Suprapubic skin (tissue), 4 donors: ENCODE measurements at places on chromosomes 1 and 21. TPM values are rescaled to one million over a fixed set of nuclear protein-coding genes. Genes with fewer than 3 reads are reported as not detected.

ZNF683 gene
- total RNA-seq = not detected

LGR6 gene
- 3.9 TPM for total RNA-seq

LCE1C gene
- total RNA-seq = 1,471 TPM

DNA sequence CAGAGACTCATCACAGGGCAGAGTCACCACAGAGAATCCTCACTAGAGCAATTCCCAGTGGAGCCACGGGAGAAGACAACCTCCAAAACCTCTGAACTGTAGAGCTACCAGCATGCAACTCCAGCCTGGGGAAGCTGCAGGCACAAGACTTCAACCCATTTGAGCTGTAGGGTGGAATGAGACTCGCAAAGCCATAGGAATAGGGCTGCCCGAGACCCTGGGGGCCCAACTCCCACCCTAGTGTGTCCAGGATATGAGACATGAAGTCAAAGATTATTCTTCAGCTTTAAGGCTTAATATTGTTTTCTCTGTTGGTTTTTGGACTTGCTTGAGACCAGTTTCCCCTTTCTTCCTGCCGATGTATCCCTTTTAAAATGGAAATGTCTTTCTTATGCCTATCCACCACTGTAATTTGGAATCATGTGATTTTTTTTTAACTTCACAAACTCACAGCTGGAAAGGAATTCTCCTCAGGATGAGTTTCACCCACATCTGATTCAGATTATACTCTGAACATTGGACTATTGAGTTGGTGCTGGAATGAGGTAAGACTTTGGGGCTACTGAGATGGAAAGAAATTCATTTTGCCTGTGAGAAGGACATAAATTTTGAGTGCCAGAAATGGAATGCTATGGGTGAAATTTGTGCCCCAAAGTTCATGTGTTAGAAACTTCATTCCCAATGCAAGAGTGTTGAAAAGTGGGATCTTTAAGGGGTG lies 59.6 kb upstream of the ST6GALNAC5 start:
- no peak for DNase-seq
- H3K4me3 ChIP-seq = no peak overlapping the region
- H3K4me1 ChIP-seq = no peaks in the 10 kb centered on the region
- H3K27ac ChIP-seq = no peak overlapping the region
- H3K36me3 ChIP-seq = no peaks in the 10 kb centered on the region
- no peaks in the 10 kb centered on the region for H3K27me3 ChIP-seq

GRCh38 chr1:220528679-220529501 lies 954 bp downstream of the MARK1 start:
- peak overlapping the region; percentile 76 for H3K4me3 ChIP-seq
- H3K4me1 ChIP-seq = peaks cover 24% of the 10 kb centered on the region
- H3K36me3 ChIP-seq = no peaks in the 10 kb centered on the region
- H3K27ac ChIP-seq = peak overlapping the region; percentile 95
- no peak for DNase-seq
- H3K27me3 ChIP-seq = no peaks in the 10 kb centered on the region

- H3K27ac ChIP-seq = no peak overlapping the region
- H3K4me1 ChIP-seq = no peaks in the 10 kb centered on the region
- DNase-seq = no peak
- H3K4me3 ChIP-seq = no peak overlapping the region
These were observed 27.7 kb downstream of the CHAF1B start for GRCh38 chr21:36412916-36413315.

DNA sequence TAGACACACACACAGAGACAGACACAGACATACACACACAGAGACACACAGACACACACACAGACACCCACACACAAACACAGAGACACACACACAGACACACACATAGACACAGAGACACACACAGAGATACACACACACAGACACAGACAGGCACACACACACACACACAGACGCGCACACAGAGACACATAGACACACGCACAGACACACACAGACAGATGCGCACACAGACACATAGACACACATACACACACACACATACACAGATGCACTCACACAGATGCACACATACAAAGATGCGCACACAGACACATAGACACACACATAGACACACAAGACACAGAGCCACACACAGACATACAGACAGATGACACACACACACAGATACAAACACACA lies 16.0 kb downstream of the KIF21B start:
- no peak overlapping the region for H3K4me3 ChIP-seq
- no peak overlapping the region for H3K27ac ChIP-seq
- no peak for DNase-seq
- no peaks in the 10 kb centered on the region for H3K27me3 ChIP-seq
- no peaks in the 10 kb centered on the region for H3K36me3 ChIP-seq
- no peaks in the 10 kb centered on the region for H3K4me1 ChIP-seq

- no peaks in the 10 kb centered on the region for H3K36me3 ChIP-seq
- peak overlapping the region; percentile 99 for H3K27ac ChIP-seq
- H3K4me3 ChIP-seq = peak overlapping the region; percentile 97
- no peaks in the 10 kb centered on the region for H3K27me3 ChIP-seq
- peak; percentile 87 for DNase-seq
- H3K4me1 ChIP-seq = peaks cover 50% of the 10 kb centered on the region
These were observed 838 bp upstream of the MAN1A2 start for GRCh38 chr1:117366177-117367045.

GRCh38 chr1:157723157-157723556 lies 22.6 kb upstream of the FCRL3 start:
- H3K4me3 ChIP-seq = no peak overlapping the region
- no peaks in the 10 kb centered on the region for H3K27me3 ChIP-seq
- H3K27ac ChIP-seq = no peak overlapping the region
- no peaks in the 10 kb centered on the region for H3K4me1 ChIP-seq
- DNase-seq = no peak

DNA sequence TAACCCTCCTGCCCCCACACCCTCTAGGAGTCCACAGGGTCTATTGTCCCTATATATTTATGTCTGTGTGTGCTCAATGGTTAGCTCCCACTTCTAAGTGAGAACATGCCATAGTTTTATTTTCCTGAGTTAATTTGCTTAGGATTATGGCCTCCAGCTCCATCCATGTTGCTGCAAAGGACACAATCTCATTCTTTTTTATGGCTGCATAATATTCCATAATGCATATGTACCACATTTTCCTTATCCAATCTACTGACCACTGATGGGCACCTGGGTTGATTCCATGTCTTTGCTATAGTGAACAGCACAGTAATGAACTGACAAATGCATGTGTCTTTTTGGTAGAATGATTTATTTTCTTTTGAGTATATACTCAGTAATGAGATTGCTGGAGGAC lies 13.3 kb upstream of the FHAD1 start:
- no peaks in the 10 kb centered on the region for H3K27me3 ChIP-seq
- H3K27ac ChIP-seq = no peak overlapping the region
- DNase-seq = no peak
- no peaks in the 10 kb centered on the region for H3K4me1 ChIP-seq
- H3K4me3 ChIP-seq = no peak overlapping the region
- no peaks in the 10 kb centered on the region for H3K36me3 ChIP-seq

DNA sequence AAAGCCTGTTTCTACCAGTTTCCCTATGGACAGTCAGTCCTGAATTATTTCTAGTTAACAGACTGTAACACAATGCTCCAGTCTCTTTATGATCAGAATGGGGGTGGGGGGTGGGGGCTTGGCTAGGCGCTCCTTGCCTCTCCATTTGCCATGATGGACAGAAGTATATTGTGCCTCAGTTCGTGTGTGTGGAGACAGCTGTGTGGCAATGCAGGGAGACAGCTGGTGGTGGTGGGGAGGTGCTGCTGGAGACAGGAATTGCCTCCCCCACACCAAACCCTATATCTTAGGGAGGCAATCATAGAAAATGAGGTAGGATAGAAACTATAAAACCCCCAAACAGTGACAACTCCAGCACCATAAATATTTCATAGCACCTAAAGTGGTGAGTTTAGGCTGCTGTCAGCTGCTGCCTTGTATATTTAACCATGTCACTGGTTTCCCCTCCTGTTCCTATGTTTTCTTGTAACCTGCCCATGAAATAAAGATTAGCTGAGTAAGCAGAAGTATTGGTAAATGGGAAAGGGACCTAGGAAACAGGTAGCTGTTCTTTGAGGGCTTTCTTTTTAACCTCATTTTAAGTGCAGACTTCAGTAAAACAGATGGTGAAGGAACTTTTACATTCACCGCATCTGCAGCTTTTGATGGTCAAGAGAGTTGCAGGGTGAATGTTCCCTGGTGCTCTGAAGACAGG lies 3.4 kb downstream of the PLXNA2 start:
- H3K27ac ChIP-seq = no peak overlapping the region
- no peaks in the 10 kb centered on the region for H3K36me3 ChIP-seq
- peak overlapping the region; percentile 85 for H3K4me3 ChIP-seq

- H3K4me3 ChIP-seq = peak overlapping the region; percentile 50
- H3K27me3 ChIP-seq = peaks cover 17% of the 10 kb centered on the region
- peaks cover 37% of the 10 kb centered on the region for H3K4me1 ChIP-seq
- peak overlapping the region; percentile 85 for H3K27ac ChIP-seq
- peak; percentile 55 for DNase-seq
- no peaks in the 10 kb centered on the region for H3K36me3 ChIP-seq
These were observed 1.3 kb downstream of the PKP1 start for GRCh38 chr1:201284636-201285035.

GRCh38 chr1:41915786-41916571 lies 2.7 kb downstream of the HIVEP3 start:
- DNase-seq = no peak
- H3K36me3 ChIP-seq = no peaks in the 10 kb centered on the region
- H3K4me3 ChIP-seq = no peak overlapping the region
- H3K27me3 ChIP-seq = no peaks in the 10 kb centered on the region
- H3K27ac ChIP-seq = no peak overlapping the region

GRCh38 chr1:28604411-28604810 lies 12.3 kb downstream of the RAB42 start:
- peaks cover 64% of the 10 kb centered on the region for H3K36me3 ChIP-seq
- H3K4me1 ChIP-seq = peaks cover 4% of the 10 kb centered on the region
- H3K27ac ChIP-seq = no peak overlapping the region
- no peak overlapping the region for H3K4me3 ChIP-seq
- DNase-seq = no peak
